Umbilical cord (tissue), 2 donors: ENCODE measurements at places on chromosomes 3 and 15. TPM values are rescaled to one million over a fixed set of nuclear protein-coding genes. Genes with fewer than 3 reads are reported as not detected.

The C2CD4A gene
- 0.72 TPM for total RNA-seq

The TRANK1 gene
- 9.4 TPM for total RNA-seq

The TTC23 gene
- 68.1 TPM for total RNA-seq

The GATA2 gene
- 3.6 TPM for total RNA-seq

The EFCC1 gene
- total RNA-seq = not detected

The BSN gene
- 0.96 TPM for total RNA-seq

The SLCO2A1 gene
- total RNA-seq = 4.3 TPM

The MOBP gene
- total RNA-seq = 1.9 TPM

The LRRN1 gene
- total RNA-seq = 2.4 TPM

The CYP1A2 gene
- 0.96 TPM for total RNA-seq

The TNFSF10 gene
- 6.3 TPM for total RNA-seq
